NAMALWA (cell line): ENCODE measurements at places on chromosomes 4 and X.

GRCh38 chr4:65014078-65014477, 604.8 kb upstream of the TECRL start:
- no peak for DNase-seq

- DNase-seq, result no peak
Measured at GRCh38 chr4:185202984-185203485, 765 bp downstream of the CFAP97 start.

DNA sequence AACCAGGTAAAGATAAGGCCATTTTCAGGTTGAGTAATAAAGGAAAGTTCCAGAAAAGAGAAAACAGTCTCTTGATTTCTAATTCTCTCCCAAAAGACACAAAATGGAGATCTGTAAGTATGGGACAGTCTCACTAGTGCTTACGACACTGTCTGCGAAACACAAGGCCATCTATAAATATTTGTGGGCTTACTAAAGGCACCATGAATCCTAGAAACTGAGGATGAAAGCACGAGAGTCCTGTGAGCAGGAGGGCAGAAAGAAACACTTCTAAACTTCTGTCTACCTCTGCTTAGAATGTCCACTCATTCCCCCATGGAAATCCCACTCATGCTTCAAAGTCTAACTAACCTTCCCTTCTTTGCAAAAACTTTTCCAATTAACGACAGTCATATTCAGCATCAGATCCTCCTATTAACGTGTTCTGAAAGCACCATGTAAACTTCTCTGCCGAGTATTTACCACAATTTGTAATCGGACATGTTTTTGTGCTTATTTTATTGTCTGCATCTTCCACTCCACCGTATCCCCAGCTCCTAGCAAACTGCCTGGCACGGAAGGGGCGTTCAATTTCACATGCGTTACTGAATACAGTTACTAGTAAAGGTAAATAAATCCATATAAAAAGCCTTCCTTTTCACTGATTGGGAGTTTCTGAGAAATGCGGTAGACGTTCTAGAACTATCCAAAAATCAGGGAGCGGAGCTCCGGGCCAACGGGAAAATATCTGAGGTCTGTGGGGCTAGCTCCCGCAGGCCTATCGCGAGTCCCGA, 665 bp downstream of the PSMD10 start:
- DNase-seq, result peak; percentile 36

DNA sequence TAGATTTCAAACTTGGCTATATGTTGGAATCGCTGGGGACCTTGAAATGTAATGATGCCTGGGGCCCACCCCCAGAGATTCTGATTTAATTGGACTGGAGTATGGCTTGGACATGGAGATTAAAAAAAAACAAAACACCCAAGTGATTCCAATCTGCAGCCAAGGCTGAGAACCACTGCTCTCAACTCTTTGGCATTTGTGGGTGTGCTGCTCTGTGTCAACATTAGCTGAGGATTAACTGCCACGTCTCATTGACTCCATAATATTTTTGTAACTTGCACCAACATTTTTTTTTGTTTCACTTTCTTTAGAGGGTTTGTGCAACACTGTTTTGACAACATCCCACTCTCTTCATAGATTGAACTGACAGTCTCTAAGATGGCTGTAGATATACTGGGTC, 41.1 kb upstream of the PDK3 start:
- DNase-seq, result no peak

DNA sequence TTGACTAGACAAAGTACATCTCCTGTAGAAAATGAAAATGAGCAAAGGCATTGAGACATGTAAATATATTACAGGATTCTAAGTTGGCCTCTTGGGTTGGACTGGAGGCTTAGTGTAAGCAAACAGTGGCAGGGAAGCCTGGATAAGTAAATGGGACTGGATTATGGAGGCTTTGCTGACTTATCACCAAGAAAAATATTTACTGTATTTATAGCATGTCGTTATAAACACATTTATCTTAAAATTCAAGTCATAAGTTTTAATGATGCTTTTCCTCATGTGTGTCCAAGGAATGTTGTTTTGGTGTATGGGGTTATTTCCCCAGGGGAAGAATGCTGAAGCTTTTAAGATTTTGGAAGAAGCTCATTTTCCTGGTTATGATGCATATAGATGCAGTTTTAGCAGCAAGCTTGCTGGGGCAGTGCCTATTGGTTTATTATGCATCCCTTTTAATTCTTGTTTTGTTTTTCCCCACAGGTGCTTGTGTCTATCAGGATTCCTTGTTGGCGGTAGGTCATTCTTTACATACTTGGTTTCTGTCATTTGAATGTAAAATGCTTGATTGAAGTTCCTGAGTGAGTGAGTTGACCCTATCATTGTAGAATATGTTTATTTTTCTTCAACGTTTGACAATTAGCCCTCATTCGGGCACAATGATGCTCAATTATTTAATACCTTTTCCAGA, 8.5 kb downstream of the FRAS1 start:
- no peak for DNase-seq

GRCh38 chrX:485368-485767, 98.7 kb upstream of the PPP2R3B start:
- DNase-seq, result no peak

GRCh38 chr4:22440999-22441398, 74.9 kb downstream of the ADGRA3 start:
- DNase-seq, result no peak

- peak; percentile 43 for DNase-seq
Measured at GRCh38 chr4:147780137-147780777, 48.4 kb downstream of the ARHGAP10 start.

- DNase-seq, result no peak
Measured at GRCh38 chr4:113232194-113232593, 182.7 kb downstream of the ANK2 start.

GRCh38 chrX:70046978-70047377, 2.8 kb downstream of the AWAT2 start:
- DNase-seq, result no peak

DNA sequence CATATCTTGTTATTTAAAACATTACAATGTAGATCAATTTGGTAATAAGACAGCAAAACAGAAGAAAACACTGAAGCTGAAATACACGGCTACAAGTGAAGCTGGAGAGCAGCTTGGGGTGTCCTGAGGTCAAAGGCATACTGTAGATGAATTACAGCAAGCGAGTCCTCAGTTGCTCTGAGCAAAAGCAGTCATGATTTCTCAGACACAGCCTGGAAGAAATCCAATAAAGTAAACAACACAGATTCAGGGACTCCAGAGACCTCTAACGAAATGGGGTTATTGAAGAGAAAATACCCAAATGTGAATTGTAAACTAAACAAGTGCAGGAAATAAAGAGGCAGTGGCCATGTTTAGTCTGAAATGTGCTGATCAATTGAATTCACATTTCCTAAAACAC, 324.4 kb downstream of the CAMK2D start:
- no peak for DNase-seq

GRCh38 chr4:1871471-1872021, 353 bp downstream of the NSD2 start:
- peak; percentile 51 for DNase-seq

DNA sequence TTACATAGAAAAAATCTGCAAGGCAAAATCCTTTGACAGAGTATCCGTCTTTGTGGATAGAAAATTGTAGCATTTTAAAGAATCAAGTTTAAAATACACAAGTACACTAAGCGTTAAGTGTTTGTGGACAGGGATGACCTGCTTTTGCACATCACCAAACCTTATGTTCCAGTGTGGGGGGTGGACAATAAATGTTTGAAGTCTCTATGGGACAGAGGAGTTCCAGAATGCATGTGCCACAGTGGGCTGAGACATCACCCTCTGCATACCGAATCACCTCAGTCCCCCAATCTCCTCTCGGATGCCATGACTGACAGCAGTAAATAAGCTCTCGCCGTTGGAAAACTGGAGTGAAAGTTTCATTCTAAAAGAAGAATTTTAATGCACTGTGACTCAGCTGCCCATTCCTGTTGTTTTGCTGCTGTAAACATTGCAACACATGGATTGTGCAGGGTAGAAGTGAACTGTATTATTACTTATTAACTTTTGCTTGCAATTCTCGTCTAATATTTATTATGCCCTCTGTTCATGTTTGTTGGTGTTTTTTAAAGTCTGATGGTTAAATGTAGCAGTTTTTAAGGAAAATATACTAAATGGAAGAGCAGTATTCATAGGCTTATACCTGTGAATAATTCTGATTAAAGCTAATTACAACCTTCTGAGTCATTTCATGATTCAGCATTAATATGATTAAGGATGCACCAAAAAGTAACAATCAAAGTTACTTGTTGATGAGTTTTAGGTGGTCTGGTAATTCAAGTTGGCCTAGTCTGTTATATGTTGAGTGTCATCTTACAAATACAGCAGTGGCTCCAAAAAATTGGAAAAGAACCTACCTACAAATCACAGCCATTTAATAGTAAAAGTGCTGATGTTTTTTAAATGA, 24.0 kb downstream of the CDKN2AIP start:
- DNase-seq, result no peak

DNA sequence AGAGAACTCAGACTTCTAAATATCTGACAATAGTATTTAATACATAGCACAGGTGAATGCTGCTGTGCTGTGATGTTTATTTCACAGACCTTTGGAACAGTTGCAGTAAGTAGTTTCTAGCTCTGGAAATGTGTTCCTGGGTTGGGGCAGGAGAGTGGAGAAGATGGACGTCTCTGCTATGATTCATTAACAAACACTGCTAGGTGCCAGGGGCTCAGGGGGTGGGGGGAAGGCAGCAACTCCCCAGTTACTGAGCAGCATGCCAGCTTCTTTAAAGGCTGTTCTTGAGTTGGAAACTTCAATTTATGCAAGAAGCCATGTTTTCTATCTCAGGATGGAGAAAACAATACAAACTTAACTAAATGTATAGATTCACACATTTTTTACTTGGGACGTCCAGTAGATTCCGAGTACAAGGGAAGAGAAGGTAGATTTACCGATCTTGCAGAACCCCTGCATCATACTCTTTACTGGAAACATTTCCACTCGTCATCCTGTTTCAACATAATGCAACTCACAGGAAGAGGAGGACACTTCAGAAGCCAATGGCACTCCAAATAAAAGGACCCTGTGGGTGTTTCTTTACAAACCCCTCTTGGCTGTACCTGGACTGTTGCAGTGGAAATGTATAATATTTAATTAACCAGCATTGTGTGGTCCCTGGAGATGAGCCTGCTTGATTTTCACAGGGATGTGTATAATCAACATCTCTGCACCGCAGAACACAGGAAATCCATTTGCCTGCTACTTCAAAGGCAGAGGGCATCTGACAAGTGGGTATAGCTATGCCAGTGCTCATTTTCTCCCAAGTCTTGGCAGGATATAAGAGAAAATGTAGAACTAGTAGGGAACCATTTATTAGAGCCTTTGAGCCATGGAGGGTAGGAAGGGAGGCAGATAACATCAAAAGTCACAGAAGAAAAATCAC, 171.4 kb downstream of the SH3KBP1 start:
- no peak for DNase-seq

- peak; percentile 72 for DNase-seq
Measured at GRCh38 chr4:6331018-6331417, 61.4 kb downstream of the WFS1 start.

GRCh38 chrX:138128027-138128671, 562.2 kb downstream of the ZIC3 start:
- DNase-seq, result peak; percentile 47

DNA sequence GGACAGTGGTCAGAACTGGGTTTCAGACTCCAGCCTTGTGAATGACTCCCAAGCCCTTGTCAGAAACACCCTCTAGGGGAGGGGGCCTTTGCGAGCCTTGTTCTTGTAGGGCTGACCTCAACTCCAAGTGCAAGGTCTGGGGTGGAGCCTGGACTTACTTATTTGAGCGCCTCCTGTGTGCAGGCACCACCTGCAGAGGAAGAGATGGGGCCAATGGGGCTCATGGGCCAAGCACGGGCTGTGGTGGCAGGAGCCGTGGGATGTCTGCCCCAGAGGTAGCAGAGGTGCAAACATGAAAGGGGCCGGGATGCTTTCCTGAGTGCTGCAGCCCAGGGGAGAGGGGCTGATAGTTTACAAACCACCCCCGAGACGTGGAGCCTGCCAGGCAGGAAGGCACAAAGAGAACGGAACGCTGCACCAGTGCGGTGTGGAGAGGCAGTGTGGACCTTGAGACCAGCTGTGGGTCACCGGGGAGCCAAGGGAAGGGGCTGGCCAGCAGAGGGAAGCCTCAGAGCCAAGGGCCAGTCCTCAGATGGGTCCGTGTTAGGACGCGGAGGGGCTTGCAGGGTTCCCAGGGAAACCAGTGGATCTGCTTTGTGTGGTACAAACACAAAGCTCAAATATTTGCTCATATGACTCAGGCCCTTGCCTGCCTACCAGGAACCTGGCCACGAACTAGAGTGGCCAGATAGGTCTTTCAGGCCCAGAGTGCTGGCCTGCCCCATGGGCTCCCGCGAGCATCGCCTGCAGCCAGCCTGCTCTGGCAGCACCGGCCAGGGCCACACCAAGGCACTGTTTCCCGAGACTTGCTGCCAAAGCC, 8.7 kb upstream of the TADA2B start:
- no peak for DNase-seq

DNA sequence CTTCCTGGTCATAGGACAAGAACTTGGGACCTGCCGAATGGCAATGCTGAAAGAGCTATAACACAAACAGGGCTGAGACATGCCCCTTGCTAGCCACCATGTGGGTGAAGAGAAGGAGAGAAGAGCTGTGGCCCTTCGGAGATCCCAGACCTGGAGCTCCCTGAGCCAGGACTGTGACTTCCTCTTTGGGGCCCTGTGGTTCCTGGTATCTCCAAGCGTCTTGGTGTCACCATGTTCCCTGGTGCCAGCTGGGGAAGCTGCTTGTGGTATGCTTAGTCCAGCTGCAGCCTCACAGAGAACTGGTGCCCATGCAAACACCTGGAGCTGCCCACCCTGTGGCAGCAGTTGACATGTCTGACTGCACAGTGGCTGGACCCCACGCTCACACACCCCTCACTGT, 68.5 kb downstream of the NDNF start:
- DNase-seq, result no peak

DNA sequence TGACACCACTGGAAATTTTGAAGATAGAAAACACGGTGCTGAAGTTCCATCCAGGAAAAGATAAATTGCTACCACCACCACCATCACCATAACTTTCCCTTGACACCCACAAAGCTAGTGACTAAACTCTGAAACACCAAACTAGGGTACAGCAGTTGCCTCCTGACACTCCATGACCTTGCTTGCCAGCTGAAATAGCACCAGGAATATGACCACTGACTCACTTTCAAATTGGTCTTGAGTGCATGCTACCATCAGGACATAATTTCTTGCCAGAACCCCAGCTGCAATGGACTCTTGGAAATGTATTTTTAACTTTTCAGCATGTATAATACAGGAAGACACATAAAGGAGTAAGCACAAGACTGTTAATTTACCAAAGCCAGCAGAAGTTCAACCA, 283.3 kb downstream of the CENPC start:
- no peak for DNase-seq

- peak; percentile 46 for DNase-seq
Measured at GRCh38 chrX:40646489-40647306, 663 bp downstream of the CXorf38 start.

GRCh38 chrX:87702795-87703194, 185.2 kb downstream of the KLHL4 start:
- DNase-seq, result no peak
